ENCODE measurements at places on chromosomes 16 and 17.

DNA sequence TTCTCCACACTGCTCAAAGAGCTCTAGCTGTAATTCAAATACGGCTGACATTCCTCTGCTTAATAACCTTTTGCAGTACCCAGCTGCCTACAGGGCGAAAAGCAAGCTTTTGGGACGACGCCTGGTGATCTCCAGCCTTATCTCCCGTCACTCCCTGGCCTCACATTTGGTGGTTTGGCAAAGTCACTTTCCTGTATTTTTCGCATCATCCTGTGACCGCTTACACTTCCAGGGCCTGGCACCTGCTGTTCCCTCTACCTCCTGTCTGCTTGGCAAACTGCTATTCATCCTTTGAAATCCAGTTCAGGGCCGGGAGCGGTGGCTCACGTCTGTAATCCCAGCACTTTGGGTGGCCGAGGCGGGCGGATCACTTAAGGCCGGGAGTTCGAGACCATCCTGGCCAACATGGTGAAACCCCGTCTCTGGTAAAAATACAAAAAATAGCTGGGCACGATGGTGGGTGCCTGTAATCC, 2.7 kb upstream of the BHLHA9 start:
- no peak for DNase-seq

GRCh38 chr16:64238571-64238970, 883.3 kb downstream of the CDH11 start:
- DNase-seq = no peak

- DNase-seq = no peak
Observed at GRCh38 chr17:30476726-30477082, 504 bp upstream of the GOSR1 start.

DNA sequence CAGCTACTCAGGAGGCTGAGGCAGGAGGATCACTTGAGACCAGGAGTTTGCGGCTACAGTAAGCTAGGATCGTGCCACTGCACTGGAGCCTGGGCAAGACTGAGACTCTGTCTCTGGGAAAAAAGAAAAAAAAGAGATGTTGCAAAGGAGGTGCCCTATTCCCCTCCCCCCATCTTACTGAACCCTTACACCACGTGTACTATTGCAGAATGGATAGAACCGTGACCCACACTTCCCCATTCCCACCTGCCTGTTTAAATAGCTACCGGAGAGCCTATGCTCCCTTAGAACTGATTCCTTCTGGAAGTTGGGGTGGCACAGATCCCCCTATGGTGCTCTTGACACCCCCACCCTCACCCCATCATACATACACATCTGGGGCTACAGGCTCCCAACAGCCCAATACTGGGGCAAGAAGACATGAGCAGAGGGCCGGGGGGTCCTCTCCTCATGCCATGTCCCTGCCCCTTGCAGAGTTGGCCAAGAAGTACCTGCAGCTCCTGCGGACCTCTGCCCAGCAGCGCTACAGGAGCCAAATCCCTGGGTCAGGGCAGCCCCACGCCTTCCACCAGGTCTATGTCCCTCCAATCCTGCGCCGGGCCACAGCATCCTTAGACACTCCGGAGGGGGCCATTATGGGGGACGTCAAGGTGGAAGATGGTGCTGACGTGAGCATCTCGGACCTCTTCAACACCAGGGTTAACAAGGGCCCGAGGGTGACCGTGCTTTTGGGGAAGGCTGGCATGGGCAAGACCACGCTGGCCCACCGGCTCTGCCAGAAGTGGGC, 35.7 kb downstream of the NLRC5 start:
- DNase-seq = no peak

DNA sequence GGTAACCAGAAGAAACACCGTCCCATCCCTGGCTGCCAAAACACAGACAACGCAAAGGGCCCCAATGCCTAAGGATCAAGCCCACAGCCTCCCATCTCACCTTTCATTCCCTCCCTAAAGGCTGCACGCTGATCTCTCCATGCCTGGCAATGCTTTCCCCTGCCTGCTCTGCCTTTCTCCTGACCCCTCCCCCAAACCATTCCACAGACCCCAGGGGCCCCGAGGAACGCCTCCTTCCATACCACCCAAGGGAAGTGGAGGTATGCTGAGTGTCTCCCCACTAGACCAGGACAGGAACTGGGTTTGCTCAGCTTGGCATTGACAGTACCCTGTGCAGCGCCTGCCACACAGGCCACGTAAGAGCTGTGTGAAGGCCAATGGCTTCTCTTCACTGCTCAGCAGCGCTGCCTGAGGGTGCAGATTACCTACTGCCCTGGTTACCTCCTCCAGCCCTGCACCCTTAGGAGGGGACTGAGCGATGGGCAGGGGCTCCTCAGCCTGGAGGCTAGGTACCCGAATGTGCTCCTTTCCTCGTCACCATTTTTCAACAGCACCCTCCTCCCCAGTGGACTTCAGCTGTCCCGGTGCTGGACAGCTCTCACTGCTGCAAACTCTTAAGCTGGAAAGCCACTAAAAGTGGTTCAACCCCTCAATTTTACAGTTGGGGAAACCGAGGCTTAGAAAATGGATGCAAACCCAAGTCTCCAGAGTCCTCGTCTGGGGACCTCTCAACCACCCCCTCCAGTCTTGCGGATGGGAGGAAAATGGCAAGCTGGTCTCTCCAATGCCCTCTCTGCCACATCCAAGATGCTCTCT, 45.0 kb downstream of the SRCIN1 start:
- peak; percentile 26 for DNase-seq

DNA sequence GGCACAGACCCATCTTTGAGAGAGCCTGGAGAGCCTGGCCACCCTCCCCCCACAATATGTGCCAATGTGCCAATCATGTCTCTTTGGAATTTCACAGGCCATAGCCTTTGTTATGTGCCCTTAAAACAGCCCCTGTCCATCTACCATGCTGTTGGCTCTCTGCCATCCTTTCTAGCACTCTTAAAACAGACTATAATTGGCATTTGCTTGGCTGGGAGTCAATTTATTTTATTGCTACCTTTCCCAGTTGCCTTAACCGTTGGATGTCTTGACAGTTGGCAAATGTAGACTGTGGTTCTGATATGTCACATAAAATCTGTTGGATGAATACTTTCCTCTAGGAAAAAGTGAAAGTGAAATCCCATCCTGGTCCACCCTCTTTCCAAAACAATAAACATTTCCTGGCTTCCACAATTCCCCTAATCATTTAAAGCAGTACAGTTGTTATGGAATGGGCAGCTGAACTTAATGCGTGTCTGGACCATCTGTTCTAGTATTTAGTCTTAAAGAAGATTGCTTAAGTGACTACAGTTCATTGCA, 394.0 kb downstream of the KCNJ2 start:
- no peak for DNase-seq

GRCh38 chr16:3087243-3088235, 11.6 kb downstream of the ZSCAN10 start:
- no peak for DNase-seq

DNA sequence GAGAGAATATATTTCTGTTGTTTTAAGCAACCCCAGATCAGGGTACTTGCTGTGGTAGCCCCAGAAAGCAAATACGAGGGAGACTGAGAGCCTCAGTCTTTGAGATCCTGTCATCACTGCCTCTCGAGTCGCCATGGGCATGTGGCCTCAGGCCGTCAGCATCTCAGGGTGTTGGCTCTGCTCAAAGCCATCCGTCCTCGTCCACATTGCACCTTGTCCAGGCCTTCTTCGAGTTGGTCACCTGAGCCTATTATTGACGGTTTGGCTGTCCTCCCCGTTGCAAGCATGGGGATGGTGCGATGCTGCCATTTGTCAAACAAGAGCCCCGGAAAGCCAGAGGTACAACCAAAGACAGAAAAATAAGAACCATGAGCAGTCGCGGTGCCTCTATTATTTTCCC, 136.9 kb downstream of the IRF8 start:
- no peak for DNase-seq

- no peak for DNase-seq
Observed at GRCh38 chr17:2862197-2862596, 66.0 kb downstream of the RAP1GAP2 start.

DNA sequence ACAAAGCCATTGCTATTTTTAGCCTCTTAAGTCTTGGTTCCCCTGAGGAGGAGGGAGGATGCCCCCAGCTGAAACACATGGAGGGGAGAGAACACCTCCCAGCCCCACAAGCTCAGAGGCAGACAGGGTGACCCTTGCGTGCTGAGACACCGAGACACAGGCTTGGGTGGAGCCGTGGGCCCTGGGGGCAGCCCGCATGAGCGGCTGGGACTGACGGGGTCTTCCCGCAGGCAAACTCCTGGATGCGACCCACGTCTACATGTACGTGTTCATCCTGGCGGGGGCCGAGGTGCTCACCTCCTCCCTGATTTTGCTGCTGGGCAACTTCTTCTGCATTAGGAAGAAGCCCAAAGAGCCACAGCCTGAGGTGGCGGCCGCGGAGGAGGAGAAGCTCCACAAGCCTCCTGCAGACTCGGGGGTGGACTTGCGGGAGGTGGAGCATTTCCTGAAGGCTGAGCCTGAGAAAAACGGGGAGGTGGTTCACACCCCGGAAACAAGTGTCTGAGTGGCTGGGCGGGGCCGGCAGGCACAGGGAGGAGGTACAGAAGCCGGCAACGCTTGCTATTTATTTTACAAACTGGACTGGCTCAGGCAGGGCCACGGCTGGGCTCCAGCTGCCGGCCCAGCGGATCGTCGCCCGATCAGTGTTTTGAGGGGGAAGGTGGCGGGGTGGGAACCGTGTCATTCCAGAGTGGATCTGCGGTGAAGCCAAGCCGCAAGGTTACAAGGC, 9.8 kb downstream of the SLC16A3 start:
- DNase-seq = peak; percentile 80

DNA sequence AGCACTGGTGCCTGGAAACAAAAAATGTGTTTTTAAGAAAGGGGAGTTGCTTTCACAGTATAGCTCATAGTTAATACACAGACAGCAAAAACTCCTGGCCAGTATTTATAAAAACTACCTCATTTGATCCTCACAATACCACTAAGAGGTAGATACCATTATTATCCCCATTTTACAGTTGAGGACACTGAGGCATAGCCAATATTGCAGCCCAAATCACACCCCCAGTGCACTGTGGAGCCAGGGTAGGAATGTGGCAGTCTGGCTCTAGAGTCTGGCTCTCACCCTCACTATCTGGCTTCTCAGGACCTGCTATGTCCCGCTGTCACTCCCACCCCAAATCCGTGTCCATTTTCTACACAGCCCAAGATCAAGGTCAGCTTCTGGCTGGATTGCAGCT, 2.6 kb downstream of the ARHGAP23 start:
- no peak for DNase-seq

DNA sequence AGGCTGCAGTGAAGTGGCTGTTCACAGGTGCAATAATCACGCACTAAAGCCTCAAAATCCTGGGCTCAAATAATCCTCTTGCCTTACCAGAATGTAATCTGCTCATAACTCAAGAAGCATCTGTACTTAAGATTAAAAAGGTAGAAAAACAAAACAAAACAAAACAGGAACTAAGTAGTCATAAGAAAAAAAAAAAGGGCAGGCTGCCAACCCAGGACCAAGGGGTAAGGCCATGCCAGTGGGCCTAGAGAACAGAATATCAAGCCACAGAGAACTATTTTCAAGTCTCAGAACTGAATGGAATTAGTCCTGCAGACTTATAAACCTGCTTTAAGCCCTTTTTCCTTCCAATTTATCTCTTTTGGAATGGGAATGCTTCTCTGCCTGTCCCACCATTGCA, 64.8 kb upstream of the TBC1D3K start:
- no peak for DNase-seq

DNA sequence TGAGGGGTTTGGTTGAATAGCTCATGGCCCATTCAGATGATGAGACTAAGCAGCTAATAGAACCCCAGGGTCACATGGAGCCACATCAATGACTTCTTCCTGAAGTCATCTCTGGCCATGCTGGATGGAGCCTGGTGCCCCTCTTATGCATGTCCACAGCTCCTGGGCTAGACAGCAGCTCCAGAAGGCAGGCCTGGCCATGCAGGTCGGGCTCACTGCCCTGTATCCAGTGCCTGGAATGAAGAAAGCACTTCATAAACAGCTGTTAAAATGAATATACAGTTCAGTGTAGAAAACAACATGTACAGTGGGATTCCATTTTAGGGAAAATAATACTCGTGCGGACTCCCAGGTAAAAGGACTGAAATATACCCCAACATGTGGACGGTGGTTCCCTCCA, 73.9 kb downstream of the GNAO1 start:
- DNase-seq = no peak

DNA sequence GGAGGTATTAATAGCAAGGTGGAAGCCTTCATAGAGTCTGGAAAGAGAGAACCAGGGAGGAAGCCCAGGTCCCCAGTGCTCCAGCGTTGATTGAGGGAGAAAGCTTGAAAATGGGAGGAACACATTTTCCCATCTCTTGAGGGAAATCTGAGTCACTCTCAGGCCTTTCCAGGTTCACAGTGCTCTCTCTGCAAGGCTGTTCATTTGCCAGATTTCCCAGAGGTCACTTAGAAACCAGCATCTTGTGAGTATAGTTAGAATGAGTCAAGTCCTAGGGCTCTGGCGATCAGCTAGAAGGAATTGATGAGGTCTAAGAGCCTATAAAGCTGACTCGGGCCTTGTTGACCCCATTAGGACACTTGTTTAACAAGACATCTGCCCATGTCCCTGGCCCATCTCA, 17.7 kb upstream of the ZNF594 start:
- no peak for DNase-seq

GRCh38 chr17:58764373-58764772, 8.7 kb downstream of the PPM1E start:
- no peak for DNase-seq

DNA sequence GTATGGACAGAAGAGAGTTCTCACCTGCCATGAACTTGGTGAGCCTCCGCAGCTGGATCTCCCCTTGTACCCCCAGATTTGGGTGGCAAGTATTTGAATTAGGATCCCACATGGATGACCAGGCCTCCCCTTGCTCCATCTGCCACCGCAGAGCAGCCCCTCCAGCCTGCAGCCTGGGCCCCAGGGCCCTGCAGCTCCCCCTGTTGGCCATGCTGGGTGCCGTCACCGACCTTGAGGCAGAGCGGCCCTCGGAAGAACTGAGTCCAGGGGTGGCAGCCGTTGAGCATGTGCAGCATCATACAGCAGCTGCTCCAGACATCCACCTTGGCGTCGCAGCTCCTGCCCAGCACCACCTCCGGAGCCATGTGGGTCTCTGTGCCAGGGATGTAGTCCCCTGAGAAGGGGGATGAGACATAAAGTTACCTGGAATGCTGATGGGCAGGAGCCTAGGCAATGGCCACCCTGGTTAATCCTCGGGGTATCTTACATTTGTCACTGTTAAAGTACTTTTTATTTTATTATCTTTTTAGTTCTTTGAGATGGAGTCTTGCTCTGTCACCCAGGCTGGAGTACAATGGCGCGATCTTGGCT, 9.0 kb upstream of the SPATA32 start:
- peak; percentile 55 for DNase-seq

GRCh38 chr17:42673885-42674754, 2.7 kb downstream of the PLEKHH3 start:
- DNase-seq = peak; percentile 45

Data from CD4-positive, alpha-beta T cell treated with Interleukin-21 for 1 hour (primary cell).